ENCODE measurements at places on chromosomes 11 and 22. TPM values are rescaled to one million over a fixed set of nuclear protein-coding genes. Genes with fewer than 3 reads are reported as not detected.

GRCh38 chr11:134170919-134171281 is 52.9 kb downstream of the NCAPD3 start:
- DNase-seq = no peak

DNA sequence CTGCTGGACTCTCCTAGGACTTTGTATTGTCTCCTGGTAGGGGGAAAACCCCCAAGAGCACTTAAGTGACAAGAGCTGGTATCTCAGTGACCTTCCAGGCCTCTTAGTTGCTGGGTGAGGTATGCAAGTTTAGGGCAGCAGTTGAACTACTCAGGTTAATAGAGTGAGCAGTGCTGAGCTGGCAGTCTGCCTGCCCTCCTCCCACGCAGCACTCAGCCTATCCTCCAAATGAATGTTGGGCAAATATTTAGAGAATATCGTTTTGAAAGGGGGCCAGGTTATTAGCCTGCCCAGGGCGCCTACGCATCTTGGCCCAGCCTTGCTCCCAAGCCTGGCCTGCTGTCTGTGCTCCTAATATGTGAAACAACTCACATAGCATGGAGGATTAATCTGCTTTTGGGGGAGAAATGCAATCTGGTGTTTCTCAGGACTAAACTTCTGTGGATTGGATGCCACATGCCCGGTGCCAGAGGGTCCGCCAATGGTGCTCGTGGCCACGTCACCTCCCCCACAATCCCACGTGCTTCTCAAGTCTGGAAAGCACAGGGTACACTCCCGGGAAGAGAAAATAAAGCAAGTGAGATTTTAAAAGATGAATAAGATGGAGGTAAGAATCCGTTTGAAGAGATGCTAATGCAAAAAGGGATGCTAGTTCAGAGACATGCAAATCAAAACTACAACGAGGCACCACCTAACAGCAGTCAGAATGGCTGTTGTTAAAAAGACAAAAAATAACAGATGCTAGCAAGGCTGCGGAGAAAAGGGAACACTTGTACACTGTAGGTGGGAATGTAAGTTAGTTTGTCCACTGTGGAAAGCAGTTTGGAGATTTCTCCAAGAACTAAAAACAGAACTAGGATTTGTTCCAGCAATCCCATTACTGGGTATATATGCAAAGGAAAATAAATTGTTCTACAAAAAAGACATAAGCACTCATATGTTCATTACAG is 67.7 kb downstream of the SPON1 start:
- DNase-seq = peak; percentile 80

SUN2 gene
- total RNA-seq = 436 TPM

OR51I1 gene
- total RNA-seq = not detected

INS gene
- total RNA-seq = 0.67 TPM

Measured in upper lobe of left lung (tissue), 6 donors.